ENCODE measurements at places on chromosomes 4 and X.

DNA sequence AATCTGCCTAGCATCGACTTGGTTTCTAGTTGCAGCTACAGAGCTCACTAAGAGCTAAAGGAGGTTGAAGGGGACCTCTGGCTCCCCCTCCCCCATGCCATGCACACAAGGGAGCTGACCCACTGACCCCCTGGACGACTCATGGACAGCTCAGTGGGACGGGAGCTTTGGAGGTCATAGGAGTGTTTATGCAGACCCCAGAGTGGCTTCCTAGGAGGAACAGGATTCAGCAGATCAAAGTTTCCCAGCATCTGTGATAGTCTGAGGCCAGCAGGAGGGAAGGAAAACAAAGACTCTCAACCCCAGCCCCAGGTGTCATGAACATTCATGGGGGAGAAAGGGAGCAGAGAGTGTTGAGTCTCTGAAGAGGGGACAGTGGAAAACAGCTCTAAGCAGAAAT, 104.4 kb downstream of the ARSF start:
- DNase-seq, result no peak

GRCh38 chr4:151340751-151341385, 15.5 kb upstream of the SH3D19 start:
- DNase-seq, result no peak

DNA sequence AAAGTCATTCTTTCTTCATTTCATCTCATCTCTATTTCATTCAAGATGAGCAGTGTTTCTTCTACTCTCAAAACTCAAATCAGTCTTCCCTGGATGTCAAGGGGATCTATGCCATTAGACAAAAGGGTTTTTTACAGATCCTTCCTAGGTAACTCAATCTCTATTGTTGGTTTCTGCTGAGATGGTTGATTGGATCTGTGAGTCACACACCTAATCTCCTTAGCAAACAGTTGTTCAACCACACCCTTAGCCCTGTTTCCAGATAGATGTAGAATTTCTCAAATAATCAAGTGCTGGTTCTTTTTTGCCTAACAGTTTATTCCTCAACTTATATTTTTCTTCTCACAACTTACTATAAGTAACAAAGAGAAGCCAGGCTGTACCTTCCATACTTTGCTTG, 200.5 kb downstream of the KDR start:
- DNase-seq, result no peak

GRCh38 chr4:185849664-185850550, 37.9 kb upstream of the SORBS2 start:
- no peak for DNase-seq

DNA sequence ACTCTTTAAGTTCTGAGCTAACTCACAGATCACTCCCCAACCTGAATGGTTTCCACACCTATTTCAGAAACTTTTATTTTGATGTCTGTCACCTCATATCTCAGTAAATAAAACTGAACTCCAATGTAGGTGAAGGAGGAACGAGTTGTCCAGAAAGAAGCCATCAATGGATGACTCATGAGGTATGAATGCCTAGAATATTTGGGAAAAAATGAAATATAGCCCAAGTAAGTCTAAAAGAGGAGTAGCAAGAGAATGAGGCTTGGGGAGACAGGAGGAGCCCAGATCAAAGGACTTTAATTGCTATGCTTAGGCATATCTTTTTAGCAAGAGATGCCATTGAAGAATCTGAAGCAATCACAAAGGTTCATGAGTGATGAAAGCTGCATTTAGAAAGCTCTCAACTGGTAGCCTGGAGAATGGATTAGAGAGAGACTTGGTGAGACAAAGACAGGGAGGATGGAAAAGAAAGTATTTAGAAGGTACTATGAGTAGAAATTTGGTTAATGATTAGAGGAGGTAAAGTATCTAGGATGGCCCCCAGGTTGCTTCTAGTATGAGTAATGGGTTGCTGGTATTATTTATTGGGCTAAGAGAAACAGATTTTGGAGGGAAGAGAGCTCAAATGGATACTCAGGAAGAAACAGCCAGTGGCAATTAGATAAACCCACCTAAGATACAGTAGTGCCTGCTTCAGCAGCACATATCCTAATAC, 39.4 kb downstream of the NOCT start:
- DNase-seq, result no peak

GRCh38 chr4:103292373-103292772, 94.2 kb upstream of the CENPE start:
- DNase-seq, result no peak

DNA sequence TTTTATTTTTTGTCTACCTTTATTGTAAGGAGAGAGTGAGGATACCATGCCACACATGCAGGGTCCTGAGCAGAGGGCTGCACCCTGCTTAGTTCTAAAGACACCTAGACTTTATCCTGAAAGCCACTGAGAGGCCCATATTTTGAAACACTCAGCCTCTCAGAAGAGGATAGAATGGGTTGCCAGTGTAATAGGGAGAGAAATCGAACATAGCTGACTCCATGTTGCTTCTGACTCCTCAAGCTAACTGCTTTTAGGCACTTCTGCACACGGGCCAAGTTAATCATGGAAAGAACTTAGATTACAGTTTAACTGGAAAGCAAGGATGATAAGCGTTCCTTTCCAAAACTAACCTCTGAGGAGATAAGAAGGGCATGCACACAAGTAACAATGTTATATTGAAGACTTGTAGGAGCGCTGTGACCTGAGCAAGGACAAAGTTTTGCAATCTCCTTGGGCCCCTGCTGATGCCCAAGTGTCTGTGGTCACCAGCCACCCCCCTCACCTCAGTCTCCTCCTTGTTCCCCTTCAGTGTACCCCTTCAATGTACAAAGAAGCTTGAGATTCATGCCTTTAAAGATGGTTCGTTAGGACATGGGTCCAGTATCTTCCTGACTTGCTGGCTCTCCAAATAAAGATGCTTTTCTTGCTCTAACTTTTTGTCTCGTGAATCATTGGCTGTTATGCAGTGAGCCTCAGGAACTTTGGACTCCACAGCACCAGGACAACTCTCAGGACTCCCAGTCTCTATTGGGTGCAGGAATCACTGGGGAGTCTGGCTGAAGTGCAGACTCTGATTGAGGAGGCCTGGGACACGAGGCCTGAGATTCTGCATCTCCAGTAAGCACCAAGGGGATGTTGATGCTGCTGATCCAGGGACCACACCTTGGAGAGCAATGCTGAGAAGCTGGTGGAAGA, 25.4 kb upstream of the CD99 start:
- no peak for DNase-seq

- DNase-seq, result no peak
Measured at GRCh38 chr4:42492962-42493361, 95.7 kb downstream of the SHISA3 start.

- DNase-seq, result no peak
Measured at GRCh38 chrX:70434914-70435586, 9.6 kb upstream of the DLG3 start.

Measured in nucleus accumbens (tissue), 56 donors.